ENCODE measurements at places on chromosomes 2 and 18.

GRCh38 chr2:200435379-200435778, 74.5 kb downstream of the KCTD18 start:
- DNase-seq, result no peak

DNA sequence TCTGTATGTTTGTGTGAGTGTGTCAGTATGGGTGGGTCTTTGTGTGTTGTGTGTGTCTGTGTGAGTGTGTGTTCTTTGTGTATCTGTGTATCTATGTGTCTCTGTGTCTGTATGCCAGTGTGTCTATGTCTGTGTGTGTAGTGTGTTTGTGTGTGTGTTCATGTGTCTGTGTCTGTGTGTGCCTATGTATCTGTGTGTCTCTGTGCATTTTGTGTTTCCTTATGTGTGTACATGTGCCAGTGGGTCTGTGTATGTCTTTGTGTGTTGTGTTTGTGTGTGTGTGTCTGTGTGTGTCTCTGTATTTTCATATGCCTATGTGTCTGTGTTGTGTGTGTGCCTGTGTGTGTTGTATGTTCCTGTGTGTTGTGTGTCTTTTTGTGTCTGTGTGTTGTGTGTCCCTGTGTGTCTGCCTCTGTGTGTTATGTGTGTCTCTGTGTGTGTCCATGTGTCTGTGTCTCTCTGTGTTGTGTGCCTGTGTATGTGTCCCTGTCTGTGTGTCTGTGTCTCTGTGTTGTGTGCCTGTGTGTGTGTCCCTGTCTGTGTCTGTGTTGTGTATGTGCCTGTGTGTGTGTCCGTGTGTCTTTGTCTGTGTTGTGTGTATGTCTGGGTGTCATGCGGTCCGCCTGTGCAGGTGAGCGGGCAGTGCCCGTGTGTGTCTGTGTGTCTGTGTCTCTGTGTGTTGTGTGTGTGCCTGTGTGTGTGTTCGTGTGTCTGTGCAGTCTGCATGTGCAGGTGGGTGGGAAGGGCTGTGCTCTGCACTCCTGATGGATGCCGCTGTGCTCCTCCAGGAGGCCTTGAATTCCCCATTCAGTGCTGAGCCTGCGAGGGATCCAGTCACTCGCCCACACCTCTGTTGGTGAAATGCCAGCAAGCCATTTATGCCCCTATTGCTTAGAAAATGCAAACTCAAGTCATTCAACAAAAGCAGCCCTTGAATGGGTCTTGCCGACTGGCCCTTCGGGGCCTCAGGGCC, 37.4 kb downstream of the KLHL29 start:
- no peak for DNase-seq

GRCh38 chr2:70725505-70725904, 42.5 kb downstream of the ADD2 start:
- no peak for DNase-seq

- DNase-seq, result no peak
Measured at GRCh38 chr2:156792242-156792840, 356.2 kb downstream of the GPD2 start.

DNA sequence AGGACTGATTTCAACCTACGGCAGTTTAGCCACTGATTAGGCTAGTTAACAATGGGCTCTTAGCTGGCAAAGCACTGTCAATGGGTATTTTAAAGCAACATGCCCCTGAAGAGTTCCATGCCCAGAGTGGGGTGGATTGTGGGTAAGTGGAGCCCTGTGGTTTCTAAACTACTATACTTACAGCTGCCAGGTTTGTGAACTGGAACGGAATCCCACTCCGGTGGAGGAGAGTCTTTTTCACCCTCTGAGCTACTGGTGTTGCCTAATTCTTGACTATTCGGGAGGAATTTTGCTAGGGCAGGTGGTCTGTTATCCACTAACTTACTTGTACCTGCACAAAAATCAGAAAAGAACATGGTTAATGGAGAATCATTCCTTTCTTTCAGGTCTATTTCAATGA, 52.6 kb downstream of the ZAP70 start:
- no peak for DNase-seq

GRCh38 chr2:22487036-22487435, 897.9 kb upstream of the KLHL29 start:
- DNase-seq, result no peak

DNA sequence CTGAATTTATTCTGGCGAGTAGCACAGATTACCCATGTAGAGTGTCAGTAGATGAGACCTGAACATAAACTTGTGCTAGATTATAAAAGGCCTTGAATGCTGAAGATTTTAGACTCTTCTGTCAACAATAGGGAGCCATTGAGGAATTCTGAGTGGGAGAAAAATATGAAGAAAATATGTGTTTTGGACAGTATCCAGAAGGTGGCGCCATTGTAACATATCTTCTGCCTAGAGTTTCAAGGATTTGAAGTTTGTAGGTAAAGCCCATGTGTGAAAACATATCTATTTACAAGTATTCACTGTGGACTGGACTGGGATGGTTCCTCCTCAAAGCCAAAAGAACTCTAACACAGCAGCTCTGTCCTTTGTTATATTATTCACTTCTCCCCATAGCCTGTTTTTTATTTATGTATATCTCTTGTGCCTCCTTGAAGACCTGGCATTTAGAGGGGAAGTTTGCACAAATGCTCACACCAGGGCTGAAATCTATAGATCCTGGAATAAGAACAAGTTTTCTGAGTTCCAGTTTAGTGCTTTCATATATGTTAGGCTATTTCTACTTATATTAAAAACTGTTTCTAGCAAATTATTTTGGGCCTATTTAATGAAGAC, 124.9 kb downstream of the RDH14 start:
- no peak for DNase-seq

GRCh38 chr2:2646433-2647051, 315.5 kb upstream of the MYT1L start:
- peak; percentile 30 for DNase-seq

DNA sequence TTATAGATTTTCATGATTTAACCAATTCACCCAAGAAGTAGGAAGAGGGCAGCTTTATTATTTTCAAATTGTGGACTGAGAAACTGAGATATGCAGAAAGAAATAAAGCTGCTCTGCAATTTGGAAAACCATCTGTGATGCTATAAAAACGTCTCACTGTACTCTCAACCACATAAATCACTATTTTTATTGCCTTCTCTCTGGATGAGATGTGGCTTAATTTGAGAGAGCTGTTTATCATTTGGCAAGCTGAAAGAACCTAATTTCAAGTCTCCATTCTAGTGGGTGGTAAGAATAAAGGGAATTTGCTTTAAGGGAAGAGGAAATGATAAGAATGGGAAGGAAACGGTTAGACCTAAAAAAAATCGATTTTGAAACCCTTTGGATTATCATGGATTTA, 49.9 kb upstream of the CYP1B1 start:
- DNase-seq, result no peak

- DNase-seq, result no peak
Measured at GRCh38 chr2:54667726-54668650, 55.5 kb upstream of the EML6 start.

GRCh38 chr2:146312899-146313298, 1531.9 kb upstream of the ACVR2A start:
- DNase-seq, result no peak

- no peak for DNase-seq
Measured at GRCh38 chr2:129699781-129700573, 279.5 kb upstream of the RAB6C start.

- DNase-seq, result no peak
Measured at GRCh38 chr2:17470855-17471641, 47.2 kb downstream of the RAD51AP2 start.

DNA sequence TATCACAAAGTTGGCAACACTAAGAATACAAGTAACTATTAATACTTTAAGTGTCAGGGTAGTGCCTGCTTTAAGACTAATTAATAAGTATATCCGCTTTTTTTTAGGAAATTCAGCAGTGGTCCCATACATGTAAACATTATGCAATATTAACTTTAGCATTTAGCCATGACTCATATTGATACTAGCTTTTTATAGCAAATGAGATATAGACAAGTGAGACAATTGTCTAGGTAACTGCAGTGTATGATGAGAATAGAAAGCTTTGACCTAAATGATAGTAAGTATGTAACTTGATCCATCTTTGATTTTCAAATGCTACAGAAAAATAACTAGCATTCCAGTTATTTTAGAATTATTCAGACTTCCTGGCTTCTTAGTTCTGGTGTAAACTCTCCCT, 27.4 kb upstream of the VRK2 start:
- DNase-seq, result no peak

DNA sequence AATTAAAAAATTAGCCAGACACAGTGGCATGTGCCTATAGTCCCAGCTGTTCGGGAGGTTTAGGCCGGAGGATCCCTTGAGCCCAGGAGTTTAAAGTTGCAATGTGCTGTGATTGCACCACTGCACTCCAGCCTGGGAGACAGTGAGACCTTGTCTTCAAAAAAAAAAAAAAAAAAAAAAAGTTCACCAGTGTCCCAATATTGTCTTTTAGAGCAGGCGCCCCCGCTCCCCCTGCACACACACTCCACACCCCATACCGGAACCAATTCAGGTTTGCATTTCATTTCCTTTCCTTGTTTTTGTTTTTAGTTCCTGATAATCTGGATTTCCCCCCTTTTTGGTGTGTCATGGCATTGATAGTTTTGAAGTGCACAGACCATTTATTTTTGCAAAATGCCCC, 10.4 kb downstream of the TMEM87B start:
- no peak for DNase-seq

DNA sequence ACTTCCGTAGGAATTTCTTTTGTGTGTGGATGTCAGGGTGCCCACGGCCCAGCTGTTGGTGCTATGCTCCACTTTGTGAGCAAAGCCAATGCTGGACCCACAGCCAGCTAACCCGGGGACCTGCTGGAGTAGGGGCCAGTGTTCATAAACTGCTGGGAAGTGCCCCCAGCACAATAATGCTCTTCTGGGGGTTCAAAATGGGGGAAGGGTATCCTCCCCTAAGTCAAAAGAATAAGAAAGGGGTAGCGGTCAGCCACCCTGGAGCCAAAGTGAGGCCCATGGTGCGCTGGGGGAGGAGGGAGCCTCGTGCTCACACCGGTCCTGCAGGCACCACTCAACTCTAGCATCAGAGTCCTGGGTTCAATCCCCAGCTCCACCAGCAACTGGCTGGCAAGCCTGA, 115.8 kb upstream of the NPAS2 start:
- DNase-seq, result no peak

All from stimulated activated CD4-positive, alpha-beta T cell treated with anti-CD3 and anti-CD28 coated beads, Interleukin-12 subunit alpha, Interleukin-12 subunit beta, amount 100 ng/mL, for 48 hours (primary cell).